ENCODE measurements at places on chromosomes 2 and 18.

DNA sequence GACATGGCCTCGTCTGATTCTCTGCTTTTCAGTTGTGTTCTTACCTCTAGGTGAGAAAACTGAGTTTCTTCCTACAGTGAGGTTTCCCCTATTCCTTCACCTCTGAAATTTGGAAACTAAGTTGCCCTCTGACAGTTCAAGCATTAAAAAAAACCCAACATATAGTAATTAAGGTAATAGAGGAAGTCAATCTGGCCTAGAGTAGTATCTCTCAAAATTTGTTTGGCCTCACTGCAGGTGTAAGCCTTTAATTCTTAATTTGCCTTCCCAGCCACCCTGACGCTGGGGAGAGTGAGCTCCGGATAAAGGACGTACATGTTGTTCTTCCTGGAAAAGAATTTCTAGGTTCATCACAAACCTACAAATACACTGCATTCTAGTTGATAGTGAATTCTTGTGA lies 1.4 kb downstream of the CAD start:
- DNase-seq, result no peak

DNA sequence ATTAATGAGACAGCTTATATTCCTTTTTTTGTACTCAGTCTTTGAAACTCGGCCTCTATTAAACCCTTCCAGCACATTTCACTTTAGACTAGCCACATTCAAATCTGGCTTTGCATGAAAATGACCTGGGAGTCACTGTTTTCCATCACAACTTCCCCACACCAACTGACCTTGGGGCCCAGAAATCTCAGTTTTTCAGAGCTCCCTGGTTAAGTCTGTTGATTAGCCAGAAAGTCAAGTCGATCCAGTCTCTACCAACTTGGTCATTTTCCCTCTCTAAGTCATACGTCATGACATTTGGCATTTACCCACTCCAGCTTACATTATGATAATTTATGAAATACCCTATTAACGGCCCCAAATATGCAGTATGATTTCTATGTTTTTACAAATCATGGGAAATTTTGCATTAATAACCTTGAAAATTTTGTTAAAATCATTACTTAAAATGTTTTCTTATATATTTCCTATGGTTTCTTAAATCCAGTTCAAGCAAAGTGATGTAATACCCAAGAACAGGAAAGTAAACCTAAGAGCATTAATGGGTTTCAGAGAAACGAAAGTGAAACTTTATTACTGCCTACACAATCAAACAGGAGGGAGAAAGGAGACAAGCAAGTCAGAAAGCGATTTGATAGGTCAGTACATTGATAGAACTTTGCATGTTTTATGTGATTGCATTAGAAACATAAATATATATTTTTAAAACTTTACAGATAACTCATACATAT lies 77.1 kb downstream of the SPATS2L start:
- no peak for DNase-seq

DNA sequence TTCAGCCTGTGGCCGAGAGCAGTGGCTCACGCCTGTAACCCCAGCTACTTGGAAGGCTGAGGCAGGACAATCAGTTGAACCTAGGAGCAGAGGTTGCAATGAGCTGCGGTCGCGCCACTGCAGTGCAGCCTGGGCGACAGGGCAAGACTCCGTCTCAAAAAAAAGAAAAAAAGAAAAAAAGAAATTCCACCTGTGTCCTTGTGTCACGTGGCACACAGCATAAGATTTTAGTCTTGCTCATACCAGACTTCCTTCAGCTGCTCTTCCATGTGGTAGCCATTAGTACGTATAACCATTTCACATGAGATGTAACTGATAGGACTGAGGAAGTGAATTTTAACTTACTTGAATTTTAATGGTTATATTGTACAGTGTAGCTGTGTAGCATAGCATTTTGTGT lies 4.0 kb downstream of the NOP58 start:
- DNase-seq, result no peak

- no peak for DNase-seq
These were observed 88.3 kb upstream of the SALL3 start for GRCh38 chr18:78891185-78891762.

GRCh38 chr18:57630754-57631595 lies 9.3 kb upstream of the NARS1 start:
- no peak for DNase-seq

GRCh38 chr2:78992451-78992806 lies 33.1 kb upstream of the REG3G start:
- DNase-seq, result peak; percentile 54

Data from glutamatergic neuron (in vitro differentiated cells).